ENCODE measurements at places on chromosomes 16 and 17.
A peak's percentile ranks its signal among the peaks of the same experiment; 100 is the strongest.

- DNase-seq, result no peak
These were observed 102.9 kb upstream of the TMEM97 start for GRCh38 chr17:28216052-28216451.

DNA sequence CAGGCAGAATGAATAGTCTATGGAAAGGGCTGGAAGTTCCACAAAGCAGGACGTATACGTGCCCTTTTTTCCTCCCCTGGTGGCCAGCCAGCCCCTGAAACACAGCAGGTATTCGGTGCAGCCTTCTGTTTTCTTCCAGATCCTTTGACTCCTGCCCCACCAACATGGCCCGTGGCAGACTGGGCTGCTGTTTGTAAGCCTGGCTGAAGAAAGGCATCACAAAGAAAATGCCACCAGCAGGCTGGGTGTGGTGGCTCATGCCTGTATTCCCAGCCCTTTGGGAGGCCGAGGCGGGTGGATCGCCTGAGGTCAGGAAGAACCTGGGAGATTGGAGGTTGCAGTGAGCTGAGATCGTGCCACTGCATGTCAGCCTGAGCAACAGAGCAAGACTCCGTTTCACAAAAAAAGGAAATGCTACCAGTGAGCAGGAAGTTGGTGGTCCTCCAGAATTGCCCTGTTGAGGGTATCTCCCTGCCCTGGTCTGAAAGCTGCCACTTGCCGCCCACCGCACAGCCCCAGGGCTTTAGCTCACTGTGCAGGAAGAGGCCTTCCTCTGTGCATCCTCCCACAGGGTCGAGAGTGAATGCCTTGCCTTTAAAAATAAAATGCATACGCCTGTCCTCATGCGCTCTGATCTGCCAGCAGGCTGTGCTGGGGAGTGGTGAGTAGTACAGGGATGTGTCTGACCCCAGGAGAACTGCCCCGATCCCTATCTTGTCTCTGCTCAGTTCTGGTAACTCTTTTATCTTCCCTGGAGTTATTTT is 587.7 kb downstream of the MAF start:
- no peak for DNase-seq

DNA sequence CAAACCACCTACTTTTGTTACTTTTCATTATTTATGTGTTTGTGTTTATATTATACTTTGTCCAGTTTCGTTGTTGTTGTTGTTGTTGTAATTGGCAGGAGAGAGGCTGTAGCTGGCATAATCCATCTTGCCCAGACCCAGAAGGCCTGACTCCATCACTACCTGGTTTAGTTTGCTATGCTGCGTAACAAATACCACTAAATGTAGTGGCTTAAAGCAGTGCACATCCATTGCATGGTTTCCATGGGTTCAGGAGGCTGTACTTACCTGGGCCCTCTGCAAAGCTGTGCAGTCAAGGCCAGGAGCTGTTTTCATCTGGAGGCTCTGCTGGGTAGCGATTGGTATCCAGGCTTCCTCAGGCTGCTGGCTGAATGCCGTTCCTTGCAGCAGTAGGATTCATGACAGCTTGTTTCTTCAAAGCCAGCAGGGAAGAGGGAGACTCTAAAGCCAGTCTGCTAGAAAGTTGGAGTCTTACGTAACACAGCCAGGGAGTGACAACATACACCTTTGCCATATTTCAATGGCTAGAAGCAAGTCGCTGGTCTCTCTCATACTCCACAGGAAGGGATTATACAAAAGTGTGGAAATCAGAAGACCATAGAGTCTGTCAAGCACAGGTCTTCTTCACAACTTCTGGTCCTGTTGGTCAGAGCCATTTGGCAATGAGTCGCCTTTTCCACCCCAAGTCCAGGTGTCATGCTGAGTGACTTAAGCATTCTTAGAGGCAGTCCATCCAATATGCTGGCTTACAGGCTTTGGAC is 41.1 kb downstream of the TNRC6C start:
- DNase-seq, result peak; percentile 39

GRCh38 chr16:29312835-29313558 is 93.5 kb downstream of the NPIPB11 start:
- no peak for DNase-seq

GRCh38 chr16:78763821-78764440 is 664.5 kb downstream of the WWOX start:
- no peak for DNase-seq

GRCh38 chr16:28081391-28081968 is 18.0 kb upstream of the GSG1L start:
- DNase-seq, result no peak
